Astrocyte (in vitro differentiated cells and primary cell): ENCODE measurements at places on chromosomes 2 and 18. TPM values are rescaled to one million over a fixed set of nuclear protein-coding genes. Genes with fewer than 3 reads are reported as not detected.

Gene NMS
- not detected in 2 replicates for total RNA-seq

DNA sequence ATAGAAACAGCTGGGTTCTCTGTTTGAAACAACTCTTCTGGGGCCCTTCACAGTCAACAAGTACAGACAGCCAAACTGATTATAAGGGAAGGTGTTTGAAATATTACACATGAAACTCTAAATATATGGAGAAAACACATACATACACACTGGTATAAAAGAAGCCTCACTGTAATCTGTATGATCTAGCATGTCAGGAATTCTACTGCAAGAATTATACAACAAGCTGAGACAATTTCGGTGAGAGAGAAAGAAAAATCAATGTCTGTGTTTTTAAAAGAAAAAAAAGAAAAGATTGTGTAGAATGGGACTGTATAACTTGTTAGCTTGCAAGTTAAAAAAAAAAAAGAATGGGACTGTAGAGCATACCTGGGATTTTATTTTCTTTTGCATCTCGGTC is 26.3 kb downstream of the IRS1 start:
- H3K36me3 ChIP-seq = peaks cover 19% of the 10 kb centered on the region
- H3K4me3 ChIP-seq = no peak overlapping the region
- peaks cover 20% of the 10 kb centered on the region for H3K4me1 ChIP-seq
- H3K27ac ChIP-seq = peak overlapping the region; percentile 29

- no peaks in the 10 kb centered on the region for H3K4me1 ChIP-seq
- no peak overlapping the region for H3K4me3 ChIP-seq
- H3K27me3 ChIP-seq = no peaks in the 10 kb centered on the region
- DNase-seq = no peak
- no peaks in the 10 kb centered on the region for H3K36me3 ChIP-seq
These were observed 18.1 kb upstream of the DNAH7 start for GRCh38 chr2:196086517-196087368.

GRCh38 chr2:179543361-179543901 is 278.8 kb upstream of the SESTD1 start:
- no peak overlapping the region for H3K27ac ChIP-seq
- H3K4me1 ChIP-seq = no peaks in the 10 kb centered on the region
- no peak overlapping the region for H3K4me3 ChIP-seq
- DNase-seq = peak; percentile 41
- no peaks in the 10 kb centered on the region for H3K36me3 ChIP-seq

- peak overlapping the region; percentile 37 for H3K27ac ChIP-seq
- H3K4me3 ChIP-seq = no peak overlapping the region
- H3K36me3 ChIP-seq = peaks cover 4% of the 10 kb centered on the region
- peak; percentile 74 for DNase-seq
- H3K27me3 ChIP-seq = no peaks in the 10 kb centered on the region
- peaks cover 9% of the 10 kb centered on the region for H3K4me1 ChIP-seq
These were observed 42.8 kb downstream of the ARL6IP6 start for GRCh38 chr2:152761214-152761613.

Gene RAMP1
- 9.1 and 13.7 TPM in 2 replicates for total RNA-seq

Gene FAM110C
- total RNA-seq = 0.60 and 1.4 TPM in 2 replicates

Gene AMMECR1L
- total RNA-seq = 30.5 and 32.2 TPM in 2 replicates

Gene LONRF2
- 0.45 and 0.62 TPM in 2 replicates for total RNA-seq
